ENCODE measurements at places on chromosomes 1 and 21. TPM values are rescaled to one million over a fixed set of nuclear protein-coding genes. Genes with fewer than 3 reads are reported as not detected.

DNA sequence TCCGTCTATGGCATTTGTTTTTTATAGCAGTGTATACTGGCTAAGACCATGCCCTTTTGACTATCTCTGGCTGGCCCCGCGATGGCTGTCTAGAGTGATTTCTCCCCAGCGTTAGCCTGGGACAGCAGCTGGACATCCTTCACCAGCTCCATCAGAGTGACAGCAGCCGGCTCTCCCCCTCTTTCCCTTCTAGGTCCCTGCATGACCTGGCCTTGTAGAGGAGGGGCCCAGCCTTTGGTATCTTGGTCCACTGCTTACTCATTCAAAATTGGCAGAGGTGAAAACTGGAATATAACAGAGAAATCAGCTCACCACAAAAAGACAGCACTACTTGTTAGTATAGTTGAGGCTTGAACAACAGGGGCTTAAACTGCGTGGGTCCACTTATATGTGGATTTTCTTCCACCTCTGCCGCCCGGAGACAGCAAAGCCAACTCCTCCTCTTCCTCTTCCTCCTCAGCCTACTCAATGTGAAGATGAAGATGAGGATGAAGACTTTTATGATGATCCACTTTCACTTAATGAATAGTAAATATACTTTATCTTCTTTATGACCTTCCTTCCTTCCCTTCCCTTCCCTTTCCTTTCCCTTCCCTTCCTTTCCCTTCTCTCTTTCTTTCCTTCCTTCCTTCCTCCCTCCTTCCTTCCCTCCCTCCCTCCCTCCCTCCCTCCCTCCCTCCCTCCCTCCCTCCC, 29.4 kb upstream of the B3GALNT2 start:
- no peak for DNase-seq

GRCh38 chr1:112040891-112041740, 51.6 kb upstream of the KCND3 start:
- DNase-seq, result no peak

- DNase-seq, result no peak
These were observed 63.4 kb upstream of the RAB3GAP2 start for GRCh38 chr1:220335668-220336067.

DNA sequence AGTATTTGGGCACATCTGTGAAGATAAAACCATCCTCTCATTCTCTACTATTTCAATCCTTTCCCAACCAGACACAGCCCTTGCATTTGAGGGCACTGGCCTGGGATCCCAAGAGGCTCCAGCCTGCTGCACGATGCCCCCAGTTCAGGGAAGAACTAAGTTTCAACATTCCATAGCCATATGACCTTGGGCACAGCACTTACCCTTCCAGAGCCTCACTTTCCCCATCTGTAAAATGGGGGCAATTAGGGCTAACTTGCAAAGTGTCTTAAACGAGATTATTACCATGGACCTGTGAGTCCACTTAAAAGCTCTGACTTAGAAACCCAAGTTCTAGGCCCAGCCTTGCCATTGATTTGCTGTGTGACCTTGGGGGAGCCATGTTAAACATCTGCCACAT, 22.9 kb downstream of the CDCP2 start:
- no peak for DNase-seq

DNA sequence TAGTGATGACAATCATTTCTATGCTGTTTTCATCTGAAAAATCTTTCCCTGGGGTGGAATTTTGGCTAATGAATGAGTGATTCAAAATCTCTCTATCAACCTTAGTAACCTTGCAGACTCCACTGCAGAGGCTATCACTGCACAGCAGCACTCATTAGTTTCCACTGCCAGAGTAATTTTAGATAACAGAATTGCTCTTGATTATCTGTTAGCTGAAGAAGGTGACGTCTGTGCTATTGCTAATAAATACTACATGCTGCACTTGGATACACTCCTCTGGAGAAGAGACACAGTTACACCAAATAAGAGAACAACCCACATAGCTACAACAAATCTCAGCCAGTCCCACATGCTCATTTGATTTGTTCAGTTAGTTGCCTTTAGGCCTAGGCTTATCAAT, 1348.4 kb downstream of the NCAM2 start:
- no peak for DNase-seq

CRNN gene
- not detected for total RNA-seq

DNA sequence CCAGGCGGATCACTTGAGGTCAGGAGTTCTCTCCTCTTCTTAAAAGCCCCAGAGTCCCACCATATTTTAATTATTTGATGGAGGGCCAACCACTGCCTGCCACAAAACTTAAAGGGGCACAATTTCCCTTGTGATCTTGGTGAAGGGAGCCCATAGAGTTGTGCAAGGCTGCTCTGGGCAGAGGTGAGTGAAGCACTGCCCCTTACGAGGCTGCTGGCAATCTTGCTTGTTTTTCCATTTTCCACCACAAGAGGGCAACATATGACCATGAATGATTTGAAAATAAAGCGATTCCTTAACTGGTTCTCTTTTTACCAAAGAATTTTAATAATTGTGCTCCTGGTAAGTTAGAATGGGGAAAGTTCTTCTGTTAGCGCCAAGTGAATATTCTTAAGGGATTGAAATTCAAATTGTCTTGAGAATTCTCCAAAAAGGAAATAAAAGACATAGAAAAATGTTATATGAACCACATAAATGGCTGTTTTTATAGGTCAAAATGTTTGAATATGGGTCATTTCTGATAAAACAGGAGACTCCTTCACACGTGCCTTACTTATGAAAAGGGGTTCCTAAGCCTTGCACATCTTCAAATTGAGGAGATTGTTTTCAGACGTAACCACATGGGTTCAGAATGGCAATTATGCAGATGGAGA, 22.7 kb downstream of the PGM1 start:
- peak; percentile 98 for DNase-seq

- no peak for DNase-seq
These were observed 9.2 kb upstream of the GJB3 start for GRCh38 chr1:34771573-34772371.

KLHDC7A gene
- total RNA-seq, result not detected

- no peak for DNase-seq
These were observed 13.8 kb upstream of the NLRP3 start for GRCh38 chr1:247402120-247402675.

GRCh38 chr1:185309566-185309965, 7.5 kb downstream of the IVNS1ABP start:
- DNase-seq, result peak; percentile 21

DNA sequence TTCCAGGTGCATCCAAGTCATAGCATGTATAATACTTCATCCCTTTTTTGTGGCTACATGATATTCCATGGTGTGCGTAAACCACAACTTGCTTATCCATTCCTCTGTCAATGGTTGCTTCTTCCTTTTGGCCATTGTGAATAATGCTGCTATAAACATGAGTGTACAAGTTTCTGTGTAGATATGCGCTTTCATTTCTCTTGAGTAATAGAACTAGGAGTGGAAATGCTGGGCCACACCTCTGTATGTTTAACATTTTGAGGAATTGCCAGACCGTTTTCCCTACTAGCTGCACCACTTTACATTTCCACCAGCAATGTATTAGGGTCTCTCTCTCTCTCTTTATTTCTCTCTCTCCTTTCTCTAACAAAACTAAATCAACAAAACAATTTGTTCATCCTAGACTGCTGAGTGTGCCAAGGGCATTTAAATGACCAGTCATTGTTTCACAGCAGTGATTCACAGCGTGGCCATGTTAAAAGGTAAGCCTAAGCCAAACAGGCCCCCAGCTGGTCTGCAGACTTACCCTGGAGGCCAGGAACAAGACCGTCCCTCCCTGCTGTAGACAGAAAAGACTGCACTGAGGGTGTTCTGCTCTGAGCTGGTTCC, 53.2 kb upstream of the LYST start:
- no peak for DNase-seq

LCE3D gene
- not detected for total RNA-seq

DNA sequence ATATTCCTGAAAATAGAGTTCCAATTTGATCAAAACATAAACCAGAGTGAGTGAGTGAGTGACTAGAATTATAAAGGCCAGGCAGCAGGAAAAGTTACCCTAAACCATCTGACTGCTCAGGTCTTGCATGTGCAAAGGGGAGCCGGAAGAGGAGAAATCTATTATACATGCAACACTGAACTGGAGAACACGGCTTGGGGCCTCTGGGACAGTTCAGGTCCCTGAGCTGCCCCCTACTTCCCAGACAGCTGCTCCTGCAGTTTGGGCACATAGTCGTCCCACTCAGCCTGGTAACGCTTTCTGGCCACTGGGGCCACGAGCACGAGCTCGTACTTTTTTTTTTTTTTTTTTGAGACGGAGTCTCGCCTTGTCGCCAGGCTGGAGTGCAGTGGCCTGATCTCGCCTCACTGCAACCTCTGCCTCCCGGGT, 40.1 kb downstream of the PTPRC start:
- DNase-seq, result no peak

DNA sequence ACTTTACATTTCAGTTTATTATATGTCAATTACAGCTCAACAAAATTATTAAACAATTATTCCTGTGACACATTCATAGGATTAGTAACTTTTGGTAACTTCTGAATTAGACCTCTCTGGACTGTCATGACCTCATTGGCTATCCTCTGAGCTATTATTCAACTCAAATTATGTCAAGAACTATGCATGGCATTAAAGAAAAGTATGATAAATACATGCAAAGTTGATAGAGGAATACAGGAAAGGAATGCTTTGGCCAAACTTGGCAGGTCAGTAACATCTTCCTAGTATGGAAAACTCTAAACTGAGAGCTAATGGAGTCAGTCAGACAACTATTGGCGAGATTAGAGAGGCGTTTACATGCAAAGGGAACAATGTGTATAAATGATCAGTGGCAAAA, 158.4 kb downstream of the DUSP10 start:
- DNase-seq, result no peak

GRCh38 chr1:118115567-118116295, 69.3 kb downstream of the SPAG17 start:
- DNase-seq, result no peak

CSMD2 gene
- 2.5 TPM for total RNA-seq

- no peak for DNase-seq
These were observed 51.6 kb downstream of the PLEKHA6 start for GRCh38 chr1:204308023-204308628.

DNA sequence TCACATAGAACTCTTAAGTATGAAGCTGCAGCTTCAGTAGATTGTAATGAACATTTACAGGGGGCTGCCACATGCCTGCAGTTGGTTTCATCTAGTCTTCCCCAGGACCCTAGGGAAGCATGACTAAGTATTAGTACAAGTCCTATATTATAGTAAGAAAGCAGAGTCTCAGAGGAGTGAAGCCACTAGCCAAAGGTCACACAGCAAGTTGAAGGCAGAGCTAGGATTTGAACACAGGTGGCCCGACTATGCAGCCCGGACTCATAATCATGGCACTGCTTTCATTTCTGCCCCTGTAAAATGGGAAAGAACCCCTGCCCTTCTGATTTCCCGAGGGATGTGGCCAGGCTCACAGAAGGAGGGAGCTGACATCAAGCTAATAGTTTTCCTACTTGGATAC, 8.4 kb upstream of the CRYBG2 start:
- DNase-seq, result no peak

ALDH9A1 gene
- 73.3 TPM for total RNA-seq

- DNase-seq, result no peak
These were observed 25.1 kb downstream of the C2CD2 start for GRCh38 chr21:41928621-41929220.

DNA sequence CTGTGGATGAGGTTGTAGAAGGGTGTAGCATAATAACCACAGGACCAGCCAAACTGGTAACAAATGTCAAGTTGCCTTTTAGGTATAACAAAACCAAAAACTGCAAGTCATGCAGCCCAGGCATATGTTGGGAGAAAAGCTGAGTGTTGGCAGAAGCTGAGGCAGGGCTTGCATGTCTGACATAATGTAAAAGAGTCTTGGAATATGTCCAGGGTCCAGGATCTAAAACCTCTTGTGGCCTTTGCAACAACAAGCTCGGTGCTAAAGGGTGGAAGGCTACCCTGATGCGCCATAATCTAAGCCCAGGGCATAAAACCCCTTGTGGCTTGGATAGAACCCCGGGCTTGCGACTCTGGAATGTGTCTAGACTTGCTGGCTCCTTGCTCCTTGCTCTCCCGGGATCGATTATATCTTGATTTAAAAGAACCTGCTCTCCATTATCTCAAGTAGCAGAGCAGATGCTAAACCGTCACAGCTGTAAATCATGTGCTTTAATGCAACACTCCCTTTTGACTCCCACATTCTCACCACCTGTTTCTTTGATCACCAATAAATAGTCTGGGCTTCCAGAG, 26.5 kb upstream of the SLC35A3 start:
- no peak for DNase-seq

DNA sequence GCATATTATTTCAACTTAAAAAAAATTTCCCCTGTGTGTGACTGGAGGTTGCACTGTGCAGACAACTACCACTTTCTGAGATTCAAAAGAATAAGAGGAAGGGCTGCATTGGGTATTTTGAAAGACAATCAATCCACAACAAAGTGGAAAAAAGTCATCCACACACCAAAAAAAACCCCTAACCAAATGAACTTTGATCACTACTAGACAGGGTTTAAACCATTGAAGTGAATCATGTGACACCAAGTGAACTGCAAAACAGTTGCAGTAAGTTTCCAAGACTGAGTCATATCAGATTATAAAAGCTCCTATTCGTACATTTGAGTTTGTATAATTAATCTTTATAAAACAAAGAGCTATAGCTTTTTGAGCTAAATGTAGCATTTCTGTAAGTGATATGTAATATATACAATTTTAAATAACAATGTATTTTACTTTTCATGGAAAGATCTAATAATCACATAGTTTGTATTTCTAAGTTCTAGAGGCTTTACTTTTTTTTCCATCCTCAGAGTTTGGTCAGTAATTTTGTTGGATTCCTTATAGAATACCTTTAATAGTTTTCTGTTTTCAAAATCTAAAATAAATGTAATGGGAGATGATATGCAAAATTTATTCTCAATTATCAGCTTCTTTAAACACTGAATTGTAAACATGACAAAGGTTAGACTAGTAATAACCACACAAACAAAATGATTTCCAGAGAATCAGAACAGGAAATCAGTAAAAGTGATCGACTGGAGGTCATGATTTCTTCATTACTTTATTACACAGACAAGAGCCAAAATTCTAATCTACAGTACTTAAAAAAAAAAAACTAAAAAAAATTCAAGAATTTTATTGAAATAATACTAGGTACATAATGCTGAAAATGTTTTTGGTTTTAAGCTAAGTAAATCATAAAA, 50.5 kb upstream of the GFI1 start:
- DNase-seq, result no peak

HFM1 gene
- 9.0 TPM for total RNA-seq

DDAH1 gene
- total RNA-seq, result 23.4 TPM

GRCh38 chr1:66154394-66154793, 361.7 kb downstream of the PDE4B start:
- DNase-seq, result no peak

EXO5 gene
- total RNA-seq, result 2.0 TPM

DNA sequence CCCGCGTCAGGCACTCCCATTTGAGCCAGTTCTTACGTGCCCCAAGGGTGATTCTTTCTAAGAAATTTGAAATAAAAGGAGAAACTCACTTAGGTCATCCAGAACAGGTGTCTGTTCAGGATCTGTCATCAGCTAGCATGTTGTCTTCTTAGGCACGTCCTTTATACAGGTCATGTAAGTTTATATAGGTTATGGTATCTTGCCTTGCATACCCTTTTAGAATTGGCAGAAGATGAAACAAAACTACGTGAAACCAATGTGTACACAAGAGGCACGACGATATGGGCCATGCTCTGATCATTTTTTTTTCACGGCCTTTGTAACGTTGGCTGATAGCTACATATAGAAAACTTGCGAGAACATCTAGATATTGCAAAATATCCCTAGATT, 579 bp upstream of the GTF2B start:
- DNase-seq, result no peak
